ENCODE measurements at places on chromosomes 1 and 21.
A peak's percentile ranks its signal among the peaks of the same experiment; 100 is the strongest.

GRCh38 chr1:235910357-235911299 is 43.9 kb upstream of the LYST start:
- no peak for DNase-seq

- no peak for DNase-seq
Measured at GRCh38 chr1:56429288-56429687, 150.1 kb downstream of the PLPP3 start.

- DNase-seq: no peak
Measured at GRCh38 chr1:217039926-217040325, 316.7 kb upstream of the ESRRG start.

- DNase-seq: no peak
Measured at GRCh38 chr1:9004031-9004699, 22.1 kb downstream of the SLC2A7 start.

DNA sequence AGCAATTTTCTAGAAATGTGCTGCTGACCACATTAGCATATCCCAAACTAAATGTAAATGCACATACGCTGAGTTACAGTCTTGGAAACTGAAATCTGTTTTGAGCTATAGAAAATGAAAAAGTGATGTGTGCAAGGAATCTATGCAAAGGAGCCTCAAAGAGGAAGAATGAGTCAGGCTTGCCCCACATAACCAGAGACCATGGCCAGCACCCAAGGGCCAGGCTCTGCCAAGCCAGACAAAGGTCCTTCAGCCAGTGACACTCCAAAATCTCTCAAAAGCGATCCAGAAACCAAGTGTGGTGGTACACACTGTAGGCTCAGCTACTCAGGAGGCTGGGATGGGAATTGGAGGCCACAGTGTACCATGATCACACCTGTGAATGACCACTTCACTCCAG is 195.2 kb downstream of the TOMM20 start:
- DNase-seq: no peak

GRCh38 chr1:36303650-36304360 is 2.4 kb upstream of the SH3D21 start:
- peak; percentile 23 for DNase-seq

DNA sequence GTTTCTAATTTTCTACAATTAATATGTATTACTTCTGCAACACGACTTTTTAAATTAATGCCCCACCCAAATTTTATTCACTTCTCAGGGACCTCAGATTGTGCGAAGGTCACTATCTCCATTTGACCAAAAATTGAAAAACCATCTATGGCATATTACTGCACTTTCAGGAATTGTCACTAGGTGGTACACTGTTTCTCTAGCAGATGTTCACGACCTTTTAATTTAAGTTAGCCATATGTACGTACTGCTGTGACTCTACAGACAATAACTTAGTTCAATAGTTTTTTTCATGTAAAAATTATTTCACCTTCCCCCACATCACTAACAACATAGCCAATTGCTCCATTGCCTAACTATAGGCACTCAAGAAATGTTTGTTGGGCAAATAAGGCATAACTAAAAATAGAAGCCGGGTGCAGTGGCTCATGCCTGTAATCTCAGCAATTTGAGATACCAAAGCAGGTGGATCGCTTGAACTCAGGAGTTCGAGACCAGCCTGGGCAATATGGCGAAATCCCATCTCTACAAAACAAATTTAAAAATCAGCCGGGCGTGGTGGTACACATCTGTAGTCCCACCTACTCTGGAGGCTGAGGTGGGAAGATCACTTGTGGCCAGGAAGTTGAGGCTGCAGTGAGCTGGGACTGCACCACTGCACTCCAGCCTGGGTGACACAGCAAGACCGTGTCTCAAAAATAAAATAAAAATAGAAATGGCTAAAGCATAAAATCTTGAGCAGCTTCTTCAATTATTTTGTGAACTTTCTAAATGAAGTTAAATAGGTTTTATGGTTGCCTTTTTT is 75.7 kb upstream of the PKN2 start:
- no peak for DNase-seq

DNA sequence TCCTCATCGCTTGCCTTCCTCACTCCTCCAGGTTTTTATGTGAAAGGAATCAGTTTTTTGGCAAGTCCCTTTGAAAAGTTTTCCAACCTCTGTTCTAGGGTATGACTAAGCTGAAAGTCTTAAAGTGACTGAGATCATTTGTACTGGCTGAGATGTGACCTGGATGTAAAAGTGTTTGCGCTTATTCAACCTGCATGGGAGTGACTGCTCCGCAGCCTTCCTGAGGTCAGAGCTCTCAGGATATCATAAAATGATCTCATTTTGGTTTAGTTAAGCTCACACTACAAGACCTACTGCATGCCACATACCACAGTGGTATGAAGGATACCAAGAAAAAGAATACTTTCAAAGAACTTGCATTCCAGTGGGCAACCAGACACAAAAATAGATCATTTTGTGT is 29.8 kb upstream of the TADA1 start:
- no peak for DNase-seq

DNA sequence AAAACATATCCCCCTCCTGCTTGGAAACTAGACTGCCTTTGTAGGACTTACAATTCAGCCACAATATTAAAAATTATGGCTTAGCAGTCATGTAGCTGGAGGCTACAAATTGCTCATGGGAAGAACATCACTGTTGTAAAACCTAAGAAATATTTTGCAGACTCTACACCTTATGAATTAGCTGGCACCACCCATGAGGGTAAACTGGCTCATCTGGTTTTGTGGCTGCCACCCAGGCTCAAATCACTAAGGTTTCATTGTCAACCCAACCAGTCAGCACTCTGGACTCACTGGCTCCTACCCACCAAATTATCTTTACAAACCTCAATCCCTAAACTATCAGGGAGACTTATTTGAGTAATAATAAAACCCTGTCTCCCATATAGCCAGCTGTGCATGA is 100.7 kb upstream of the OLFM3 start:
- DNase-seq: no peak

DNA sequence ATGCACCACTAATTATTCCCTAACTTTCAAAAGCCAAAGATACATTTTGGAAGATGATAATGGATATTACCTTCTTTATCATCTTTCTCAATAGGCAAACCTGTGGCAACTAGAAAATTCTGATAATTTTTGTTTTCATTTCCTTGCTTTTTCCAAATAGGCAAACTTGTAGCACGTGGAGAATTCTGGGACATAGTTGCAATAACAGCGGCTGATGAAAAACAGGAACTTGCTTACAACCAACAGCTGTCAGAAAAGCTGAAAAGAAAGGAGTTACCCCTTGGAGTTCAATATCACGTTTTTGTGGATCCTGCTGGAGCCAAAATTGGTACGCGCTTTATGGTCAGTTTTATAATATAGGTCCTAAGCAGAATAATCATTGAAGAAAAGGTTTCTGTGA is 1.5 kb downstream of the FPGT start:
- DNase-seq: no peak

- DNase-seq: no peak
Measured at GRCh38 chr1:17598251-17598650, 58.8 kb downstream of the ARHGEF10L start.

DNA sequence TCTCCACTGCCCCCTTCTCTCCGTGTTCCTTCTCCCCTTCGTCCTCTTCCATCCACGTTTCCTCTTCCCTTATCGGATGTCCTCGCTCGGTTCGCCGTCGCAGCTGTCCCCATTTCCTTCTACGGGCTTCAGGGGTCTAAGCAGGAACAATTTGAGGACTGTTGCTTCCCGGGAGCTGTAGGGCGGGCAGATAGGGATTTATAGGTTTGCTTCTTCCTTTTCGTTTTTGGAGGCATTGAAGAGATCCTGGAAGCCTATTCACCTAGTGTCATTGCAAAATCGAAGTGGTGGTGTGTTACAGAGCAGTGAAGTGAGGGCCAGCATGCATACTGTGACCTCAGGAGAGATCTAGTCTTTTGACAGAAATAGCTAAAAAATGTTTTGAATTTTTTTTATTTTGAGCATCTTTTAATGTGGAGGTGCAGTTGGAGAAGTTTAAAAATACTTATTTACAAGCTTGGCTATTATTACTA is 897 bp downstream of the ZYG11B start:
- DNase-seq: peak; percentile 31

GRCh38 chr1:33381977-33382376 is 48.9 kb downstream of the PHC2 start:
- DNase-seq: no peak

- peak; percentile 32 for DNase-seq
Measured at GRCh38 chr1:17768651-17769241, 13.6 kb downstream of the ACTL8 start.

- DNase-seq: peak; percentile 81
Measured at GRCh38 chr21:40176724-40177123, 309.5 kb downstream of the PCP4 start.

- DNase-seq: no peak
Measured at GRCh38 chr21:45947716-45948255, 33.8 kb upstream of the COL6A1 start.

GRCh38 chr21:33546086-33546485 is 3.2 kb downstream of the SON start:
- DNase-seq: no peak

- DNase-seq: no peak
Measured at GRCh38 chr1:225846331-225847310, 35.6 kb downstream of the TMEM63A start.

- no peak for DNase-seq
Measured at GRCh38 chr1:6490181-6491080, 1.0 kb downstream of the PLEKHG5 start.

GRCh38 chr1:111225717-111226400 is 1.7 kb upstream of the CHI3L2 start:
- DNase-seq: no peak

- no peak for DNase-seq
Measured at GRCh38 chr1:16046842-16047241, 3.3 kb downstream of the CLCNKB start.

GRCh38 chr1:227548448-227548847 is 14.9 kb upstream of the ZNF678 start:
- no peak for DNase-seq

- no peak for DNase-seq
Measured at GRCh38 chr1:147534386-147534785, 6.9 kb upstream of the BCL9 start.

- DNase-seq: no peak
Measured at GRCh38 chr1:226651732-226652105, 87.4 kb downstream of the ITPKB start.

DNA sequence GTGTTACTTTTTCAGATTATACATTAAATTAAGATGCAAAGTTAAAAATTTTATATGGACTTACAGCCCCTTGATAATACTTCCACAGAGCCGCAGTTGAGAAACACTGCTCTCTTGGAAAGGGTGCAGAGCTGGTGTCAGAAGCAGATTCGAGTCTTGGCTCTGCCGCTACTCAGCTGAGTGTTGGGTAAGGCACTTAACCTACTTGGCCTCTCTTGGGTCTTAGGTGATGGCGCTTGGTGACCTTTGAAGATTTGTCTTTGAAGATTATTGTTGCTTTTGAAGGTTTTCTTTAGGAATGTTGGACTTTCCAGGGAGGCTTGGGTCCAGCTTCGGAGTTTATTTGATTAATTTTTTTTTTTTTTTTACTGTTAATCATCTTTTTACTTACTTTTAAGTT is 48.5 kb downstream of the CAMTA1 start:
- no peak for DNase-seq

DNA sequence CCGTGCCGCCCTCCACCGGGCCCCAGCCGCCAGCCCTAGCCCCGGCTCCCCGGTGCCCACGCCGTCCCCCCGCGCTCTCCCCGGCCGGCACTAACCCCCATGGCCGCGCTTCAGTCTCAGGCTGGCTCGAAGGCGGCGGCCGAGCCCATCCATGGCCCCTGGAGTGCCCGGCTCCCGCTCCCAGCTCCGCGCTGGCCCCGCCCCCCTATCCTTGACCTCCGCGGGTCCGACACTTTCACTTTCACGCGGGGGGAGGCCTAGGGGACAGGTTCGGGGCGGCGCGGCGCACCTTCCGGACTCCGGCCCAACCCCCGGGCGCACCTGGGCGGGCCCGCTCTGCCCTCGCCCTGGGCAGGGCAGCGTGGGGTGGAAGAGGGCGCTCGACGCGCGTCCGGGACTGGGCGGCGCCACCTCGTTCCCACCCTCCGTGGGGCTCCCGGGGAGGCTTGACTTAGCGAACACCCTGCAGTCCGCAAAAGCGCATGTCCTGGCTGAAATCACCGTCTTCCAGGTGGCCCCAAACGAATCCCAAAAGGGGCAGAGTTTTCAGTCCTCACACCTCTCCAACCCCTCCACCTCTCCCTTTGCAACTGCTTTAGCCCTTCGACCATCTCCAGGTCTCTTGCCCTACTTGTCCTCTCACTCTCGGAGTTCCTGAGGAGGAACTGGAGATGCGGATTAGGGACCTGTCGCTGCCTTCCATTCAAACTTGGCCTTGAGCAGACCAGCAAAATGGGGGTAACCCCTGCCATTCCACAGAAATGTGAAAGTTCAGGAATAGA is 3.9 kb upstream of the DENND2D start:
- DNase-seq: no peak

DNA sequence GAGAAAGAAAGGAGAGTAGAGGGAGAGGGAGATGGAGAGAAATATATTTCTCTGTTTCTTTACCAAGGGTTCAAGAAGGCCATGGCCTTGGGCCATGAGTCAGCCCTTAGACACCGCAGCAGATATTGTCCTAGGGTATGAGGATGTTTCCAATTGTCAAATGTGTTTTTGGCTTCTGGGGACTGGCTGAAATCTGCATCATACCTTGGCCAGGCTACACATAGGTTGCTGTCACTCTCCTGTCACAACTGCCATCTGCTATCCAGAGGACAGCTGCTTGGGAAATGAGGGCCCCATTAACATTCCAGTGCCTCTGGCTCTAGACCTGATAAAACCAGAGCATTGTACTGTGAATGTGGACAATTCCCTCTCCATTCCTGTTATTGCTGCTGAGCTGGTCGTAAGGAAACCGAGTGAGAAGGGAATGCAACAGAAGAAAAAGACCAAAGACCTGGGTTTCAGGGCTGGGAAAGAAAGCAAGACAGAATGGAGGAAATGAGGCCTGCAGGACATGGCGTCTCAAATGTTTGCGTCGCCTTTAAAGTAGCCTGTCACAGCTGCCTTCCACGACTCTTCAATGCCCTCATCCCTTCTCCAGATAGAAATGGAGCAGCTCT is 8.8 kb upstream of the PIGC start:
- peak; percentile 49 for DNase-seq

GRCh38 chr1:64497088-64497883 is 27.4 kb downstream of the CACHD1 start:
- DNase-seq: no peak

DNA sequence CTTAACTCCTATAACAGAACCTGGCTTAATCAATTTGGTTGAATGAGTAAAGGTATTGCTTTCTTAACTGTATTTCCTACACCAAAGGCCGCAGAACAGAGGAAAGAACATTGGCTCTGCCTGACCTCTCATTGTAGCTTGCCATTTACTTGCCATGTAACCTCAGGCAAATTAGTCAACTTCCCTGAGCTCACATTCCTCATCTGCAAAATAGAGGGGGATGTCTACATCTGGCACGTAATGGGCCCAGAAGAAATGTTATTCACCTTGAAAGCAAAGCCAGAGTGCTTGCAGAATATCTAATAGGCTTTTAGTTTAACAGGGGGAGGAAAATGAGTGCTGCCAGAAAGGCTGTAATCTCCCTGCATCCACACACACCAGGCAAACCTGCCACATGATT is 44.3 kb downstream of the LAMC2 start:
- no peak for DNase-seq

GRCh38 chr21:43712268-43712942 is 6.5 kb upstream of the PDXK start:
- DNase-seq: no peak

GRCh38 chr1:112761714-112762480 is 46.8 kb upstream of the PPM1J start:
- no peak for DNase-seq

- DNase-seq: peak; percentile 56
Measured at GRCh38 chr21:41166884-41167283, 1.1 kb upstream of the BACE2 start.
